ENCODE measurements at places on chromosomes 11 and 22.

DNA sequence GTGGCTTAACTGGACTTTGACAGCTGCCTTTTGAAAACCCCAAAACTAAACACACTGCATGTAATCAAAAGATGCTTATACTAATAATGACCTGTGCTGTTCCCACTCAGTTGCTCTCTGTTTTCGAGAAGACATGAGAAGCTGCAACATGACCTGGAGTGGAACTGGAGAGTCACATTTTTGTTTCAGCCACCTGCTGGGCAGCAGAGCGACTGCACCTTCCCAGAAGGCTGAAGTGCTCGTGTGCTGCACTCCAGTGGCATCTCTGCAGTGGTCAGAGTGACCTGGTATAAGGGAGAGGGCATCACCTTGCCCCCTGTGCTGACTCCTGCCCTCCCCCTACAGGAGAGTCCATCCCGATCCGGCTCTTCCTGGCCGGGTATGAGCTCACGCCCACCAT, 8.6 kb downstream of the THYN1 start:
- DNase-seq: no peak

GRCh38 chr11:289712-290620, 1.0 kb downstream of the PGGHG start:
- no peak for DNase-seq

- DNase-seq: no peak
Measured at GRCh38 chr11:44923115-44923514, 27.6 kb downstream of the TP53I11 start.

DNA sequence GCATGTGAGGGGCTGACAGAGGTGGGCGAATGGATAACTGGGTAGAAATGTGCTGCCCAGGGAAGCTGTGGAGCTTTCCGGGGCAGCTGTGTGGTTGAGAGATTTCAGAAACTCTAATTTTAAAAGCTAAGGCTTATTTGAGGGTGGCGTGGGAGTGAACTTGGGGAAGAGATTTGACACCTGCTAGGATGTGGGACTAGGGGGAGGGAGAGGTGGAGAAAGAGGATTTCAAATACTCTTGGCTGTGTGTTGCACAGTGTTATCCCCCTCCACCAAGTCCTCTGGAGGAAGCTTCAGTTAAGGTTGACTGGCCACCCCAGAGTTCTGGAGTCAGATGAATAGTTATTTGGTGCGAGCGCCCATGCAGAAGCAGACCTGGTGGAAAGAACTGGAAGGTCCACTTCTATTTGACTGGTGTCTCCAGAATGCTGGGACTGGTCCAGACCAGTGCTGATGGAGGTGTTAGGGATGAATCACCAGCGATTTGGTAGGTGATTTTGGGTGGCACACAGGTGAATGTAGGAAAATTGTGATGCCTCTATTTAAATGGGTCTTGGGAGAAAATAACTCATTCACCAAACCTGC, 72.8 kb upstream of the ALX4 start:
- DNase-seq: no peak

DNA sequence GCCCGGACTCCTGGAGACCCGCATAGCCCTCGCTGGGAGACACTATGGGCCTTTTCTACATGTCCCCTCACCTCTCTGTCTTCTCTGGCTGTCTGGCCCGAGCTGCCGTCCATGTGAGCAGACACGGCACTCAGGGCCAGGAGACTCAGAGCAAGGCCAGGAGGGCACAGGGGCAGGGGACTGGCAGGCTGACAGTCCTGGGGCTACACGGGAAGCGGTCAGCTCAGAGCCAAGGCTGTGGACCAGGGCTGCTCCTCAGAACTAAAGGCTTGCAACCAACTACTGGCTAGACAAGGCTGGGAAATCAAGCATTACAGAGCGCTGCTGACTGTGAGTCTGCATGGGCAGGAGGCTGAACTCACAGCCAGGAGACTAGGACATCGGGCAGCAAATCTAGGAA, 56.1 kb upstream of the CDON start:
- DNase-seq: no peak
